Testis (tissue), 5 donors: ENCODE measurements at places on chromosomes 12 and 14. TPM values are rescaled to one million over a fixed set of nuclear protein-coding genes. Genes with fewer than 3 reads are reported as not detected.

DNA sequence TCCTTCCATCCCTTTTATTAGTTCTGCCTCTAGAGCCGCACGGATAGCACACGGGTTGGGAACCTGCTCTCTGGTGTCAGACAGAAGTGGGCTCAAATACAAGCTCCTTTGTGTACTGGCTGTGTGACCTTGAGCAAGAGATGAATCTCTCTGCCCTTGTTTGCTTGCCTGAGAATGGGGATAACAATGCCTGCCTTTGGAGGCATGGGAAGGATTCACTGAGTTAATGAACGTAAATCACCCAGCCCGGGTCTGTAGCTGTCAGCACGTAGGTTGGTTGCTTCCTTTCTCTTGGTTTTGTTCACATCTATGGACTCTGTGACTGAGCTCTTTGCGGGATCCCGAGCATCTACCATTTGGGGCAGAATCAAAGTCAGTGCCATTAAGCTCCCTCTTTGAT is 79.3 kb upstream of the NRXN3 start:
- no peaks in the 10 kb centered on the region for H3K27me3 ChIP-seq
- H3K27ac ChIP-seq: no peak overlapping the region
- H3K4me1 ChIP-seq: no peaks in the 10 kb centered on the region
- DNase-seq: no peak

Gene STON2
- 38.5 TPM for total RNA-seq

DNA sequence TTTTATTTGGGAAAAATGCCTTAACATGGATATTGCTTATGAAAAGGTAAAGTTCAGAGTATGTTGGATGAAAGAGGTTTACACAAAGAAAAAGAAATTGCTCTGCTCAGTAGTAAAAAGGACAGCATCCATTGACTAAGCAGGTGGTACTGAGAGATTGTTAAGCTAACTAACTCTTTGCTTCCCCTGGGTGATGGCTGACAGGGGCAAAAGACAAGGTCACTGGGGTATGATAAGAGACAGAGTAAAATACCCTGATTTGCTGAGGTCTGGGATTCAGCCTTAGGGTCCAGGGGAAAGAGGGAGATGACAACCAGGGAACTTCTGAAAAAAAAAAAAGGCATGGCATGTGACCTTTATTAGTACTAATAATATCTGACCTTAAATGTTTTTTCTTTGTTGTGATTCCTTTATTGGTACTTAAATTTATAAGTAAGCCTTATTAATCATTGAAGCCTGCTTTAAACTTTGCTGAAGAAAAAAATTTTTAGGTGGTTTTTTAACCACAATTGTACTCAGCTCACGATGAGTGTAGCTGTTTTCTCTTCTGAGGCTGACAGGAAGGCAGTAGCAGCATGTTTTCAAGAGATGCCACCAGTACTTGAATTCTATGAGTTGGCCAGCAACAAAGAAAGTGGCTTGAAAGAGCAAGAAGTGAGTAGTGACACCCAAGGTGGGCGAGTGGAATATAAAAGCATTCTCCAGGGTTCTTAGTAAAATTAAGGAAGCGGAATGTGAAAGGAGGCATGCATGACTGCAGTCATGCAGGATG is 43.7 kb upstream of the KITLG start:
- no peak overlapping the region for H3K4me3 ChIP-seq
- no peak overlapping the region for H3K27ac ChIP-seq
- no peaks in the 10 kb centered on the region for H3K36me3 ChIP-seq
- DNase-seq: no peak

GRCh38 chr12:14422516-14423230 is 57.2 kb downstream of the ATF7IP start:
- H3K27ac ChIP-seq: no peak overlapping the region
- H3K36me3 ChIP-seq: no peaks in the 10 kb centered on the region
- no peak for DNase-seq
- no peak overlapping the region for H3K4me3 ChIP-seq
- no peaks in the 10 kb centered on the region for H3K4me1 ChIP-seq
- no peaks in the 10 kb centered on the region for H3K27me3 ChIP-seq

Gene ZC2HC1C
- 35.2 TPM for total RNA-seq

DNA sequence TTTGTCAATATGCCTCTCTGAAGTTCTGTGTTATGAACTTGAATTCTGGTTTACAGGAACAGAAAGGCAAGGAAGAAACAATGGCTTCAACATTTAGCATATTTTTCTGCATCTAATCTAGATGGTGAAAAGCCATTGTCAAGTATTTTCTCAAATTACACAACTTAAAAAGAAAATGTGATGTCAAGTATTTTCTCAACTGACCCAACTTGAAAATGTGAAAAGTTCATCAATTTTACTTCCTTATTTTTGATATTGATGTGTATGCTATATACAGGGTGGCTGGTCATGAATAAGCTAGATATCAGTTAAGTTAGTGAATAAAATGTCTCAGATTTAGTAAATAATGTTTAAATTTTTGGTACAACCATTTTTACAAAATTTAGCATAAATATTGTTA is 196.7 kb downstream of the ALX1 start:
- no peaks in the 10 kb centered on the region for H3K36me3 ChIP-seq
- no peaks in the 10 kb centered on the region for H3K27me3 ChIP-seq
- no peak overlapping the region for H3K27ac ChIP-seq

Gene OTX2
- not detected for total RNA-seq

- H3K4me3 ChIP-seq: no peak overlapping the region
- no peaks in the 10 kb centered on the region for H3K36me3 ChIP-seq
- H3K4me1 ChIP-seq: no peaks in the 10 kb centered on the region
- H3K27ac ChIP-seq: no peak overlapping the region
Observed at GRCh38 chr12:30962047-30962446, 35.5 kb downstream of the TSPAN11 start.

- peaks cover 35% of the 10 kb centered on the region for H3K4me1 ChIP-seq
- no peak overlapping the region for H3K27ac ChIP-seq
- DNase-seq: no peak
- H3K4me3 ChIP-seq: no peak overlapping the region
- H3K36me3 ChIP-seq: no peaks in the 10 kb centered on the region
Observed at GRCh38 chr14:91493169-91493568, 16.9 kb downstream of the PPP4R3A start.

DNA sequence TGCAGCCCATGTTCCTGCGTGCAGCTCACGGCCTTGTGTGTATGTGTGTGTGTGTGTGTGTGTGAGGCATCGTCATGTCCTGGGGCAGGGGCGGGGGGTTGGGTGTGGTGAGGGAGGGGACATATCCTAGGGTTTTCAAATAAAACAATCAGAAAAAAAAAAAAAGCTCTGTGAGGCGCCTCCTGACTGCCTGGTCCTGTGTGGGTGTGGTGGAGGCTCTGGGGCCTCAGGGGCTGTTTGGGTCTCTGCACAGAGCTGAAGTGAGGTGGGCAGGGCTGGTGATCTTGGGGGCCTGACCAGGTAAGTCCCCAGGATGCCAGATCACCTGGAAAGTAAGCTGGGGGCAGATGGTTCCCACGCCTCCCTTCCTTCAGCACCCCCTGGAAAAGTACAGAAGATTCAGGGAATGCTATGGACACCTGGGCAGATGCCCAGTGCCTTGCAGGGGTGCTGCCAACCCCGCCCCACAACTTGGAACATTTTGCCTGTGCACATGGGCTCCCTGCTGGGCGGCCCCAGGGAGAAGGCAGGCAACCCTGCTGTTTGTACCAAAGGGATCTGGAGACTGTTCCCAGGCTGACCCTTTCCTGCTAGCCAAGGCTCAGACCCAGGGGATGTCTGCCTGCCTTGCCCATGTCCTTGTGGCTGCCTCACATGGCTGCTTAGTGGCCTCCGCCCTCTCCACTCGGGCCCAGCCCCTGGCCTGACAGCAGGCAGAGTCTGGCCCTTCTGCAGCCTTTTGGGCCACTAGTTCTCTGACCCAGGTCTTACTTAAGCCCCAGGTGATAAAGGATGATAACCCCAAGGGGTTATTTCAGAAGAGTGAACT is 28.8 kb downstream of the CLSTN3 start:
- H3K4me3 ChIP-seq: no peak overlapping the region
- no peaks in the 10 kb centered on the region for H3K36me3 ChIP-seq
- no peak overlapping the region for H3K27ac ChIP-seq
- no peaks in the 10 kb centered on the region for H3K27me3 ChIP-seq

DNA sequence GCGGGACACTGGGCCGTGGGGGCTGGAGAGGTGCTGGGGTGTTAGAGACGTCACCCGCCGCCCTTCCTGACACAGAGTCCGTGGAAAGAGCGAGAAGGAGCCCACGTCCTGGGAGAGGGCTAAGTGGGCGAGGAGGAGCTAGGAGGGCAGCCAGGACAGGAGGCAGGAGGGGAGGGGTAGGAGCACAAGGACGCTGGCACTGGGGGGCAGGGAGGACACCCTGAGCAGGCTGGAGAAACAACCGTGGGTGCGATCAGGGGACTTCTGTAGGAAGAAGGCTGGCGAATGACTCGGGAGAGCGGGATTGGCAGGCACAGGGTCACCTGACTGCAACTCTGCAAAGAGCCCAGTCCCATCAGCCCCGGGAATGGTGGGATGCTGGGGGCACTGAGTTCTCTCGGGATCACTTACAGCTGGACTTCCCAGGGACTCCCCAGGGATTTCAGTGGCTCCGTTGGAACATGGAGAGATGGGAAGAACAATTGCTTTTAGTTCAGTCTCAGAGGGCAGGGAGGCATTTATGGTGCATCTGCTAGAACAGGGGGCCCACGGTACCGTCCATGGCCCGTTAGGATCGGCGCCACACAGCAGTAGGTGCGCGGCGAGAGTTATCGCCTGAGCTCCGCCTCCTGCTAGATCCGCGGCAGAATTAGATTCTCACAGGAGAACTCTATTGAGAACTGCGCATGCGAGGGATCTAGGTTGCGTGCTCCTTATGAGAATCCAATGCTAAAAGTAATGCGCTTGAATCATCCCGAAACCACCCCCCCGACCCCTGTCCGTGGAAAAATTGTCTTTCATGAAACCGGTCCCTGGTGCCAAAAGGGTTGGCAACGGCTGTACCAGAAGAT is 24.3 kb downstream of the UBR7 start:
- H3K27ac ChIP-seq: no peak overlapping the region
- H3K4me3 ChIP-seq: peak overlapping the region; percentile 42
- DNase-seq: peak; percentile 30
- no peaks in the 10 kb centered on the region for H3K4me1 ChIP-seq
